ENCODE measurements at places on chromosomes 4 and X.

- DNase-seq: no peak
Measured at GRCh38 chr4:40262077-40262528, 65.3 kb downstream of the RHOH start.

- no peak for DNase-seq
Measured at GRCh38 chrX:19578956-19579355, 63.6 kb upstream of the MAP3K15 start.

DNA sequence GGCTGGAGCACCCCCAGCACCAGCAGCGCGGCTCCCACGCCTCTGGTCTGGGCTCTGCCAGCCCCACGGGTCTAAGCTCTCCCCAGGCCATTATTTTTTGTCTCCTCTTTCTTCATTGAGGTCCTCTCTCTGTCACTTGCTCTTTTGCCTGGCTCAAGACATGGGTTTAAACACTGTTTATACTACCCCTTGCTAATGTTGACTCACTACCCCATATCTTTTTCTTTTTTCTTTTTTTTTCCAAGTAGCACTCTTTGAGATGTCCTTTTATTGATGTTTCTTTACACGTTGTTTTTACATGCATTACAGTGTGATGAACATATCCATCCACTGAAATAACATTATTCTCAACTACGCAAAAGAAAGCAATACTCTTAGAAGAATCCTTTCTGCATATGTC is 1.7 kb upstream of the ERVMER34-1 start:
- no peak for DNase-seq

DNA sequence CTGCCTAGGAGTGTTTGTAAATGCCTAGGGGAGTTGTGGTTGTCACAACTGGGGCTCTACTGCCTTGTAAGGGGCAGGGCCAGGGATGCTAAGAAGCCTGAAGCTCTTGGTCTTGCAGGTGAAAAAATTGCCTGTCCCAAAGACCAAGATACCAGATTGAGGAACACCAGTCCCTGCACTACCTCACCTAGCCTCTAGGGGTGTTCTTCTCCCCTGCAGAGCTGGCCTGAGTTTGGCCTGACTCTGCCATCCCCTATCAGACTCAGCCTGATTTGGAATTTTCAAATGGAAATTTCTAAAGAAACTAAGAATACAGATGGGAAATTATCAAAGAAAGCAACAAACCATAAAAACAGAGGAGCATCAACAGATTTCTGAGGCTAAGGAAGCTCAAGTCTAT is 90.4 kb downstream of the ZC4H2 start:
- DNase-seq: no peak

DNA sequence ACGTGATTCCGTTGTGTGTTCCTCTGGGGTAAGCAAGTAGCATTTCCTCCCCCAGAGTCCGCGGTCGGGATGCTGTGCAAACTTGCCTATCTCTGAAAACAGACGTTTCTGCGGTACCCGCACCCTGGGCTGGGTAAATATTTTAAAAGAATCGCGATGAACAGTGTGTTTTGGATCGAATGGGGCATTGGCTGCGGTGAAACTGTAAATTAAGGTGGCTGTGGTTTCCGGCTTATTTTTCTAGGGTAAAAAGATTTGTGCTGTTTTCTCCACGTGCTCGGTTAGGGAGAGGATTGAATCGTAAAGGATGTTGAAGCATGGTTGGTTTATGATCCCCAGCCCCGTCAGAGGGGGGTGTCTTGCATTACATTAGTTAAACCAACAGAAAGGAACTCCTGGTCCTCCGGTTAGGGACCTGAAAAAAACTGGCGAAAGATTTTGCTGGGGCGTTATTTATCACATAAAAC is 1.2 kb downstream of the HHIP start:
- DNase-seq: no peak

DNA sequence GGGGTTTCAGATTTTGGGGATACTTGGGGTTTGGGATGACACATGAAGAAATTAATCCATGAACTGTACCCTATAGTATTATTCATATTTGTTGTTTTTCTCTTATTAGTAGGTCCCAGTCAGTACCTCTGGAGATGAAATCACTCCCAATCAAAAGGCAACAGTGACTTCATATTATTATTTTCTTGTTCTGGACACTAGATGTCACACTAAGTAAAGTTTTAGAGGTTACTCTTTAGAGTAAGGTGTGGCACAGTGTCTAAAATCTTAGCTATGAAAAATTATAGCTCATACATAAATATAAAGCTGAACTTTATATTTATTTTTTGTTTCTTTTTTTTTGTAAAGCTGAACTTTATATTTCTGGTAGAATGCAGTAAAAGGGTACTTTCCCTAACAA is 35.1 kb downstream of the FAM114A1 start:
- DNase-seq: no peak

GRCh38 chrX:150575419-150575814 is 7.0 kb downstream of the MTM1 start:
- DNase-seq: no peak

DNA sequence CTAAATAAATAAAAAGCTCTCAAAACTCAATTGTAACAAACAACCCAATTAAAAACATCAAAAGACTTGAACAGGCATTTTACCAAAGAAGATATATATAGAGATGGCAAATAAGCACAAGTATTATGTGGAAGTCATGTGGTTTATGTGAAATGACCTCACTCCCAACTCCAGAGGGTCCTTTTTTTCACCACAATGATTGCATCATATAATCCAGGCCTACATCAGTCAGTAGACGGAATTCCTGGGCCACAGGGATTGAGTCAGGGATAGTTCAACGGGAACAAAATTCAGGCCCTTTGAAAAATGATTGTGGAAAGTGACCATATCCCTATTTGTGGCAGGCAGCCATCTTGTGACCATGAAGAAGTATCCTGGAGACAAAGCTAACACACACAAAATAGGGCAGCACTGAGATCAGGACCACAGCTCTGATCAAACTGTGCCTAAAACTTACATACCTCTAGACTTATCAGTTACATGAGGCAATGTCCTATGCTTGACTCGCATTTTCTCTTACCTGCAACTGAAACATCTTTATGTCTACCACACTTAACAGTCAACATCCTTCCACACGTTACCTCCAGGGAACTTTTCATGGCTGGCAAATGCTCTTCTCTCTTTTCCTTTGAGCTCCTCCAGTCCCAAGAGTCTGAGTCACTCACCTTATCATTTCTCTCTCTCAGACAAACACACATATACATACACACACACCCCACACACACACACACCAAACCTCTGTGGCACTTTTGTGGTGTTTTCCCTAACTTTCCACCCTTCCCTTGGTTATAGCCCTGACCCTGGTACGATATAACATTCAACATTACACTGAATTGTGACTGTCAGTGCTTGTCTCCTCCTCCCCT is 113.5 kb downstream of the PHF8 start:
- no peak for DNase-seq

DNA sequence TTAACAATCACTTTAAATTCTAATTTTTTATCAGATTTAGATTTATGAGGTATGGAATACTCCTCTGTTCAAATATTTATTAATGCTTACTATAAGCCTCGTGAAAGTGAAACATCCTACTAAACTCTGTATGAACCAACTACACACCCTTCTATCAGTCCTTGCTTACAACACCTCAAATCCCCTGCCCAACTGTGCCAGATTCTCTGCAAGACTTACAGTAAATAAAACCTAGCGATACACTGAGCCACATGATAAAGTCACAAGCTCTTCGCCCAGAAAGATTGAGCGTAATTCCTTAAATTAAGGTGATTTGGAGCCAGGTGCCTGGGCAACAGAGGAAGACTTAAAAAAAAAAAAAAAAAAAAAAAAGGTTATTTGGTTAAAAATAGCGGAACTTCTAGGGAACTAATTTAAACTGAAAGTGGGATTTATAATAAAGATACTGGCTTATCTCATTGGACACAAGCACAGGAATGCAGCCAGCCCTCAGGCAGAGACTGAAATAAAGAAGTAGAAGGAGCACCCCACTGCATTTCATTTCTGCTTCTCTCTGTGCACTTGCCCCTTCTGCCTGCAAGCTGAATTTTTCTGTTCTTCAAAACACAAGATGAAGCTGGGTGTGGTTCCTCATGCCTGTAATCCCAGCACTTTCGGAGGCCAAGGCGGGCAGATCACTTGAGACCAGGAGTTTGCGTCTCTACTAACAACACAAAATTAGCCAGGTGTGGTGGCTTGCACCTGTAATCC is 17.5 kb upstream of the C4orf36 start:
- DNase-seq: no peak

DNA sequence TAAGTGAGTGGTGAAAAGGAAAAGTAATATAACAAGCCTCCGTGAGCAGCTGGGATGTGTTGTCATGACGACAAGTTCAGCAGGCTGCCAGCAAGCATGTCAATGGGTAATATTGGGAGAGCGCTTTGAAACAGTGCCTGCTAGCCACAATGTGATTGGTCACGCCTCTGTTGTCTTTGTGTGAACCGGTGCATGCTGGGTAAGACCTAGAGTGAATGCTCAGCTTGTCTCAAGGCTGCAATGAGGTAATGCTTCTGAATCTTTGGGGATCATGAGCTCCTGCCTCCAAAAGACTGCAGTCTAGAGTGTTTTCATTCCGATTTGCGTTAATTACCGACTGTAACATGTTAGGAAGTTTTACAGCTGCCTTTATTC is 54.9 kb downstream of the STOX2 start:
- peak; percentile 67 for DNase-seq

DNA sequence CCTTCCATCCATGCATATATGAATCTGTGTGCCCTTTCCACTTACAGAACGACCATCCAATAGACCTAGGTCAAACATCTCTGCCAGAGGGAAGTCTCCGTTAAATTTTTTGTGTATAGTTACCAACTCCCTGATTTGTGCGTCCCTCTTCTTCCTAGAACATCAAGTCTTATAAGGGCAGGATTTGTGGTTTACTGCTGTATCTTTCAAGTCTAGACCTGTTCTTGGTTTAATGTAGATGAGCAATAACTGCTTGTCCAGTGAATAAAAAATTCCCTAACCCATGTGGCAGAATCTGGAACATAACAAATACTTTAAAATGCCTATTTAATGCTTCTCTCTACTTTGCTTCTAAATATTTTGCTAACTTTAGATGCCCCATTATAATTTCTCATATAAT is 988.8 kb downstream of the RAPGEF2 start:
- DNase-seq: no peak

DNA sequence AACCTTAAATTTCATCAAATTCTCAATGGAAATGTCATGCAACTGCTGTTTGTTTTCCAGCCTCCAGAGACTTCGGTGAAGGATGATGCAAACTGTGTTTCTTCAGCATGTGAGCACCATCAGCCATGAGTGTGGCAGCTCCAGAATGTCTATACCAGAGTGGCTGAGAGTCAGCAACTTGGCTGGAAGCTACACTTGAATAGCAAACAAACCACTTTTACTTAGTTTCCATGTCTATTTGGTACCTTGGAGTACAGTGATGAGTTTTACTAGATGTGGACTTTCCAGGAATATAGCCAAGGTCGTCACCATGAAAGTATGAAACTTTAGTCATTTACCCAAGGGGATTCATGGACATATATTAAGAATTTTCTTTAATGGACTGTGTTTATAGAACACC is 4.3 kb upstream of the IL21 start:
- DNase-seq: no peak

DNA sequence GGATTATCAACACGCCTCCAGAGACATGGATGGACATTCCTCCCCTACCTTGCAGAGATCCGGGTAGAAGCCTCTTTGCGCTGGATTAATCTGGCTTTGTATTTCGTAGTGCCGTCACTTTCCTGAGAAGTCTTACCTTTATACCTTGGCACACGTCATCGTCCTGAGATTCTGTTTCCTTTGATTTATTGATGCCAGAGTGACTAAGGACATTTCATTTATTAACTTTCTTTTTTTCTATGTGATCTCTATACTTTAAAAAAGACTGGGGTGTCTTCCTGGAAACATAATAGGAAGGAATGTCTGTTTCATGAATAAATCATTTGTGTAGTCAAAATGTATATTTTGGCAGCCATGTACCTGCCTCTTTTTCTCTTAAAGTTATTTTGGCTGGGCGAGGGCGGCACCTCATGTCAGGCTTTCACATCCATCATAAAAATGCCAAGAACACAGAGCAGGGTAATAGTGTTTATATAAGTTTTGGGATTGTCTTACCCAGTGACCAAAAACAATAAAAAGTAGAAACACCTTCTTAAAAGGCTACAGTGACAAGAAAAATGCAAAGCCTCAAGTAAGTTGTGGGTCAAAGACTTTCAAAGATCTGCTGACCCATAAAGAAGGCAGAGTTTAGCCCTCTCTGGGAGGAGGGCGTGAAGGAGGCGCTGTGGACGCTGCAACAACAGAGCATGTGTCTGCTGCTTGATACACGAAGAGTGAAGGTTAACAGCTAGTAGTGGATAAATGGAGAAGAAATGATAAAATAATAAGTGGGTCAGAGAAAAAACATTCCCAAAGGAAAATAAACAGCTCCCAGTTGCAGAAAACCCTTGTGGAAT is 124.4 kb downstream of the SHROOM3 start:
- DNase-seq: no peak

- no peak for DNase-seq
Measured at GRCh38 chr4:20995610-20996009, 295.4 kb downstream of the PACRGL start.

DNA sequence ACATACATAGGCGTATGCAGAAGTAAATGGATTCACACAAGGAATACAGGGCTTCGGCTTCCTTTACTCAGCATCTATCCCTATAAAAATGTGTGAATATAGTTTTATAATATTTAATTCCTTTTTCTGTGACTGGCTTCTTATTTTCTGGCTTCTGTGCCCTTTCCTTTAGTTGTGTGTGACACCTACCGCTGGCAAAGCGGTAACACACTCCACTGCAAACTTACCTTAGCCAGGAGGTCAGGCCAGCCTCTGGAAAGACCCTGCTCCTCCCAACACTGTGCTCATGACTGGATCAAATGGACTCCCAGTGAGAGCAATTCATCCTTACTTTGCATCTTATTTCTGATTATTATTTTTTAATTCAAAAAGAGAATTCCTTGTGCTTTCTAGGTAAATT is 244.2 kb downstream of the ANK2 start:
- DNase-seq: no peak

DNA sequence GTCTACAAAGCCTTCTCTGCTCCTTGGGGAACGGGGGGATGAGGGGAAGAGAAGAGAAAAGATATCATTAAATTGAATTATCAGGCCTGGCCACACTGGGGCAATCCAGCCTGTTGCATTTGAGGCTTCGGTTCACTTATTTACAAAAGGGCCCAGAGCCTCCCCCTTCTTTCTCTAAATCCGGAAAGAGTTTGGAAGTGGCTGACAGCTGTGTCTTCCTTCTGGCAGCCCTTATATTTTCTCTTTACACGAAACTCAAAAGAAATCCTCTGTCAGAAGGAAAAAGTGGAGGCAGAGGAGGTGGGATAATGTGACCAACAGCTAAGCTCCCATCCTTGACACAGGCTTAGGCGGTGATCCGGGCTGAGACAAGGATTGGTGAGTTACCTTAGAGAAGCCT is 158.3 kb upstream of the TAPT1 start:
- DNase-seq: peak; percentile 48

Measured in right forelimb (tissue), 1 donor.